Colonic mucosa (tissue), 4 donors: ENCODE measurements at places on chromosomes 5 and 9. TPM values are rescaled to one million over a fixed set of nuclear protein-coding genes. Genes with fewer than 3 reads are reported as not detected.

GRCh38 chr5:113283558-113283957 lies 151.2 kb downstream of the TSSK1B start:
- no peak for DNase-seq

- no peak for DNase-seq
These were observed 35.8 kb upstream of the TIFAB start for GRCh38 chr5:135487839-135488514.

The NXNL2 gene
- not detected for total RNA-seq

DNA sequence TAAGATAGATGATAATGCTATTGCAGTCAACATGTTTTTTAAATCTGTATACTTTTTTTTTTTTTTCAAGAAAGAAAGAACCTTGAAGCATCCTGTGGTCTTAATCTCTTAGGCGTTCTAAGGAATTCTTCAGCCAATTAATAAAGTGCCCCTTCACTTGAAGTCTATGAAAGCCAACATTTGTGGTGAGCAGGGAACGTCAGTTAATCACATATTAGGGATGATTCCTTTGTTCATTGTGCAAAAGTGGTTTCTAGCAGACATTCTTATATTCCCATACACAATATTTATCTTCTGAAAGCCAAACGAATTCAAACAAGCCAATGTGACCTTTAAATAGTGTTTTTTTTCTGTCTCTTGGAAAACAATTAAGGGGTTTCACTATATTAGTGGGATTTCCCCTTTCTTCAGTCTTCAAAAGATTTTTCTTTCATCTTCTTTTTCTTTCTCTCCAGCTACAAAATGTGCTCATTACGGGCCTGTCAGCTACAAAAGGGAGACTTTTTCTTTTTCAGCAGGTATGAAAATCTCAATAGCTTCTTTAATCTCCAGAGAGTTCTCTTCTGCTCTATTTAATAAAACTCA lies 40.1 kb downstream of the TMEM167A start:
- no peak for DNase-seq

DNA sequence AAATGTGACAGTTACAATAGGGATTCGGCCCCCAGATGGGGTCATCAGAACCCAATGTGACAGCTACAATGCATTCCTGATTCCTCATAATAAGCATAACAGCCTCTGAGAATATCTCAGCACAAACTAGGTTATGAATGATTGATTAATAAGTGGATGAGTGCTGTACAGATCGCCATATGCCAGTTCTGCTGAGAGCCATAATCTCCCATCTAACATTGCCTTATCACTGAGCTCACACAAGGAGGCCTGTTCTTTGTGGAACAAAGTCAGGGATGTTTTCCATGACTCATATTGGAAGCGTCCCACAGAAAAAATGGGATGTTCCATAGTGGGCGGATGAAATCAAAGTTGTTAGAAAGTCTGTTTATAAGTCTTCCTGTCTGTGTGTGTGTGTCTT lies 89.6 kb downstream of the KIF4B start:
- DNase-seq = no peak

- DNase-seq = no peak
These were observed 181.6 kb upstream of the DMRTA1 start for GRCh38 chr9:22265038-22265437.

The SLCO6A1 gene
- total RNA-seq = not detected

DNA sequence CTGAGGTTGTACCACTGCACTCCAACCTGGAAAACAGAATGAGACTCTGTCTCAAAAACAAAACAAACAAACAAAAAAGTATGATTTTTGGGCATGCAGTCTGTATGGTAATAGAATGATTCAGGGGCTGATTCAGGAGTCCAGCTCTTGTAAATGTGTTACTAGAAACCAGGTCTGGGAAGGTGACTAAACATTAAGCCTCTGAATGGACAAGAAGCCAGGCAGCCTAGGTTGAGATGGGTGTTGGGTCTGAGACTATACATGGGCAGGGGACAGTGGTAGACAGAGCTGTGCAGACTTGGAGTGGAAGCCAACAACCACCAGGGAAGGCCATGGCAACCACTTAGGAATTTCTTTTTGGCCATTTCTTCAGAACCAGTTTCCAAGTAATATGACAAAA lies 64.9 kb upstream of the TLE1 start:
- no peak for DNase-seq

GRCh38 chr5:15222156-15222555 lies 277.8 kb upstream of the FBXL7 start:
- no peak for DNase-seq

GRCh38 chr5:168859471-168859870 lies 280.3 kb upstream of the PANK3 start:
- DNase-seq = no peak

GRCh38 chr9:129851821-129852220 lies 16.6 kb downstream of the USP20 start:
- no peak for DNase-seq

The ANXA1 gene
- total RNA-seq = 58.2 TPM

- DNase-seq = no peak
These were observed 18.3 kb upstream of the CCDC192 start for GRCh38 chr5:127684726-127685467.

- DNase-seq = no peak
These were observed 14.1 kb downstream of the PRRX2 start for GRCh38 chr9:129679537-129679936.

The WNT8A gene
- not detected for total RNA-seq

GRCh38 chr5:158992037-158992740 lies 107.5 kb downstream of the EBF1 start:
- no peak for DNase-seq

- DNase-seq = no peak
These were observed 857.1 kb downstream of the TAF11L14 start for GRCh38 chr5:18491349-18491748.

- DNase-seq = no peak
These were observed 134.3 kb downstream of the OR2K2 start for GRCh38 chr9:111195766-111196165.

DNA sequence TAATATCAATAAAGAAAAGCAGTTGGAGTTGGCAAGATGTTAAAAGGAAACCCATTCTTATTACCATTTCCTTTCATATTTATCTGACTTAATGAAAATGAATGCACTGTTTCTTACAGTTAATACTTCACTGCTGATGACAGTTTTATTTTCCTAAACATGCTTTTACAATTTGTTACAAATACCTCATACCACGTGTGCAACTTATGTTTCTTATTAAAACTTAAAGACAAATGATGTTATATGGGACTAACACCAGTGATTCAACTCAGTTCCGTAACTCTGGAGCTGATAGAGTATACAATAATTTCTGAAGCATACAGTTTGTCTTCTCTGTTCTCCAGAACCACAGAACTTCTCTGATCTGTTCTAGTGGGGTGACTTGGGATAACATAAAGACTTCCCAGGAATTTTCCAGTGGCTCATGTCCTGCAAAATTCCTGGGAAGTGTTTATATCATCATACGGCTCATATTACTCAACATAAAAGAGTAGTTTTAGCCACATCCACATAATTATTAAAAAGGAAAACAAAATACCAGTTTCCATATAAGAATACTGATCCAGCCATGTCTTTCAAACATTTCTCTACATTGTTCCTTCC lies 1259.0 kb upstream of the C9orf72 start:
- DNase-seq = no peak

- no peak for DNase-seq
These were observed 122.4 kb downstream of the LRRC70 start for GRCh38 chr5:62701036-62701435.

DNA sequence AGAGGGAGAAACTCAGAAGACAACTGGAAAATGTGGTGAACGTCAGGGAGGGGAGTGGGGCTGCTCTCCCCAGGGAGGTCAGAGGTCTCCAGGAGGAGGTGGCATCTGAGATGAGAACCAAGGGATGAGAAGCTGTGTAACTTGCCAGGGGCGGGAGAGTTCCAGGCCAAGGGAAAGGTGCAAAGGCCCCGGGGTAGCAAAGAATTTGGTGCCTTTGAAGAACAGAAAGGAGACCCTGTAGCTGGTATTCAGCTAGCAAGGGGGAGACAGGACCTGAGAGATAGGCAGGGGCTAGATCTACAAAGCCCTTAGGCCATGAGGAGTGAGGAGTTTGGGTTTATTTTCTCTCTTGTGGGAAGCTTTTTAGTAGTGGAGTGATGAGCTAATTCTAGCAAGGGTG lies 3.3 kb downstream of the DNM1 start:
- DNase-seq = no peak

DNA sequence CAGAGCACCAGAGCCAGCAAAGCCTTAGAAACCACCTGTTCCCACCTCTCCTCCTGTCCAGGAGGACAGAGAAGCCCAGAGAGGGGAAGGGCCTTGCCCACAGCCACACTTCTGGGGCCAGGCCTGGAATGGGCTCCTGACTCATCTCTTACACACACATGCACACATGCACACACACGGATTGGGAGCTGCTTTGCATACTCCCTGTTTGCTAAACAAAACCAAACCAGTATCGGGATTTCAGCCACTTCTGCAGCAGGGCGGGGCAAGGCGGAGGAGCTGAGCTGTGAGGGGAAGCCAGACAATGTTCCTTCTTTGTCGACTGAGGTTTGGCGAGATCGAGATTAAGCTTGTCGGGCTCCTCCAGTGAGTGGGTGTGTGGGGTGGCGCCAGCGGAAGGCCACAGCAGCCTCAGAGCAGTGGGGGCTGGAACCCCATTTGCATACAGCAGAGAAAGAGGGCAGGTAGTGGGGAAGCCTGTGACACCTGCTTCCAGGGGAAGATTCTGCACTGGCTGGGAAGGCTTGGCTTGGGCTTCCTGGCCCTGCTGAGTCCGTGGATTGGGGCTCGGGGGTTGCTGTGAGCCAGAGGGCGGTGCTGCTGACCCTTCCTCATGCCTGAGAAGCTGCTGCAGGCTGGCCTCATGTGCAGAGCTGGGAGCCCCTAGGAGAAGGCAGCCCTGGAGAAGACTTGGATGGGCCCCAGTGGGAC lies 16.1 kb downstream of the GFI1B start:
- DNase-seq = peak; percentile 36
